ENCODE measurements at places on chromosomes 5 and 9.
A peak's percentile ranks its signal among the peaks of the same experiment; 100 is the strongest.

GRCh38 chr9:129006328-129007034, 21.6 kb downstream of the SH3GLB2 start:
- peak; percentile 32 for DNase-seq

DNA sequence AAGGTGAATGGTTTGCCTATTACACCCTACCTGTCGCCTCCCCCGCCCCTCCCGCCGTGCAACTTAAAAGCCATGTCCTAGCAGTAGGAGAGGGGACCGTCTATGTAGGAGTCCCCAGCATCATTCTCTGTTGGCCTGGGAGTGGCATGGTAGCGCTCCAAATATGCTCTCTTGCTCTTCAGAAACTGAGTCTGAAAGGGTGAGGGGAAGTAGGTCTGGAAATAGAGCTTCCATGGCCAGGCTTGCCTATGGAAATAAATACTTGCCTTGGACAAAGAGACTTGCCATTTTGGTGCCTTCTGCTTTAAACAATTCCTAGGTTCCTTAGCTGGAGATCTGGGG, 1.4 kb downstream of the RGS7BP start:
- no peak for DNase-seq

GRCh38 chr9:89553451-89554010, 51.3 kb upstream of the GADD45G start:
- no peak for DNase-seq

GRCh38 chr5:107293541-107294210, 377.1 kb downstream of the EFNA5 start:
- no peak for DNase-seq

DNA sequence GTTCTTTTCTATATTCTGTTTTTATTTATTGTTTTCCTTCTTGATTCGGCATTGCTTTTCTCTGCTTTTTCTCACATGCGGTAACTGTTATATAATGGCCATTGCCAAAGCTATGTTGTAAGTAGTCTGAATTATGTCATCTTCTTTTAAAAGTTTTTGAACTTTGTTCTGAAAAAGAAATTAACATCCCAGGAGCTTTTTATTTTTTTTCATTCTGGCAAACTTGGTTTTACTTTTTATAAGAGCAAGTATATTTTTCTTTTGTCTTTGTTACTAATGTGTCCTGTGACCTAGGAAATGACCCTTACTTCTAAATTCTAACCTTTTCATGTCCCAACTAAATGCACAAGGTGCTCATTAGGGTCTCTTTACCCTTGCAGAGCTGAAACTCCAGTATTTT, 26.7 kb upstream of the IZUMO3 start:
- no peak for DNase-seq

DNA sequence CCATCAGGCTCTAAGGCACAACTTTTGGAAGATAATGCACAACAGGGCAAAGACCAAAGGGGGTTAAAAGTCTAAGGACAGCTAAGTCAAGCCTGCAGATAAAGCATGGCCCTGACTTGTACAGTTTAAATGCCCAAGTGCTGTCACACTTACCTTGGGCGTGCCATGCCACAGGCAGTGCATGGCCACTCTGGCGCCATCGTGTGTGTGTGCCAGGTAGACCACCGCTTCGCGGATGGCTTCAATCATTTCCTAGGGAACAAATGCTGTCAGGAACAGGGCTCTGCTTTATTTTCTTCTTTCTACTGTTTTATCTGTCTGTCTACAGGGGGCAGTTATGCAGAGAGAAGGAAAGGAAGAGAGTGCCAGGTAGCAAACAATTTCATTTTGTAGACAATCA, 19.3 kb downstream of the PUM3 start:
- DNase-seq = no peak

- DNase-seq = no peak
Observed at GRCh38 chr9:100443781-100444768, 17.1 kb downstream of the MSANTD3 start.

DNA sequence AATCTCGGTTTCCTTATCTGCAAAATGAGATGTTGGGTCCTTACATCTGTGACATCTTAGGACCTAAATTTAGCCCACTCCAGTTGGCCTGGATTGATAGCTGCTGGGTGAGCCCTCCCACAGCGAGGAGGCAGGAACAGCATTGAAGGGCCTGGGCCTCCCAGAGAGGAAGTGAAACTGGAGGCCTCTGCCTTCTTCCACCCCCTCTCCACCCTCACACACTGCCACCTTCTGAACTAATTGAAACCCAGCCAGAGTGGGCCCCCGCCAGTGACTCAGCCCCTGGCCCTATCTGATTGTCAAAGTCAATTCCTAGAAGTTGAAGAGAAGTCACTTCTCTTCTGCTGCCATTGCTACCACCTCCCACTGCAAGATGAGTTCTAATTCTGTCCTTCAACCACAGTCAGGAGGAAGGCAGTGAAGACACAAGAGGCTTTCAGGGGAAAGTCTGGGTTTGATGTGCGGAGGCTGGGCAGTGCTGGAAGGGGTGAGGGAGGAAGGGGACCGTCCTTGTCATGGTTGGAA, 55.2 kb upstream of the NEK6 start:
- peak; percentile 85 for DNase-seq

GRCh38 chr5:67795781-67796477, 419.6 kb upstream of the PIK3R1 start:
- no peak for DNase-seq

GRCh38 chr5:24642022-24642421, 2.8 kb downstream of the CDH10 start:
- no peak for DNase-seq

DNA sequence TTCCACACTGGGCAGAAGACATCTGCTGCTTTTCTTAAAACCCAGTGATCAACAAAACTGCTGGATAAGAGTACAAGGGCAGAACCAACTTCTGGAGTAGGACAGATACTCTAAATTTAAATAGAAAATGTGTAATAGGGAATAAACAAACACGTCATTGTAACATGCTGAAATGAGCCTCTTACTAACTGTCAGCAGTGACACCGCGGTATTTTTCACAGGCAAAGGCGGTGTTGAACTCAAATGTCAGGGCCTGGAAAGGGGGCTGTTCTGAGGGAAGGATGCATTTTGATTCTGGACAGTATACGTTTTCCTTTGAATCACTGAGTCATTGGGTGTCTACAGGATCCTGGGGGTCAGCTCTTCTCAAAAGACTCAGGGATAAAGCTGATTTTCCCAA, 73.5 kb downstream of the OTULIN start:
- DNase-seq = no peak

GRCh38 chr9:136693490-136694162, 6.4 kb upstream of the AGPAT2 start:
- DNase-seq = no peak

DNA sequence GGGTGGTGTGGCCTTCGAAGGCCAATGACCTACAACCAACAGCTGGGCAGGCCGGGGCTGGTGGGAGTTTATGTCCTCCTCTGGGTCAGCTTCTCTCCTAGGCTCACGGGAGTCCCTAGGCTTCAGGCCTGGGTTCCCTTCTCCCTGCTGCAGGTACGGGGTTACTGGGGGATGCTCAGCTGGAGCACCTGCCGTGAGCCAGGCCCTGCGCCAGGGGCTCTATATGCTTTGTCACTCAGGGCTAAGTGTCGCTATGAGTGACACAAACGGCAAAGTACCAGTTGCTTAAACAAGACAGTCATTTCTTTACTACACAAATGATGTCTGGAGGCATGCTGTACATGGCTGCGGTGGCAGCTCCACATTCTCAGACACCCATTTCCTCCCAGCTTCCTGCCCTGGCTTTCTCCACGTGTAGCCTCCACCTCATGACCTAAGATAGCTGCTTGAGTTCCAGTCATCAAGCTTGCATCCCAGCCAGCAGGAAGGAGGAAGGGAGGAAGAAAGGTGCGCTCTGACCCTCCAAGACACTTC, 22.5 kb upstream of the NINJ1 start:
- DNase-seq = peak; percentile 46

Measured in activated T-helper 2 cell treated with anti-CD3 and anti-CD28 coated beads, Interferon-gamma antibody, Interleukin-2, Interleukin-4, amounts not matched to agents 10 μg/mL and 5 μg/mL and 100 μg/mL, durations not matched to agents 14 hours and 24 hours and 36 hours (primary cell).